ENCODE measurements at places on chromosomes 16 and 17. TPM values are rescaled to one million over a fixed set of nuclear protein-coding genes. Genes with fewer than 3 reads are reported as not detected.
A peak's percentile ranks its signal among the peaks of the same experiment; 100 is the strongest.

- DNase-seq, result no peak
Measured at GRCh38 chr17:35011671-35012216, 31.4 kb downstream of the LIG3 start.

- no peak for DNase-seq
Measured at GRCh38 chr17:40633871-40634270, 13.7 kb downstream of the SMARCE1 start.

PRAC1 gene
- polyA plus RNA-seq, result not detected

DNA sequence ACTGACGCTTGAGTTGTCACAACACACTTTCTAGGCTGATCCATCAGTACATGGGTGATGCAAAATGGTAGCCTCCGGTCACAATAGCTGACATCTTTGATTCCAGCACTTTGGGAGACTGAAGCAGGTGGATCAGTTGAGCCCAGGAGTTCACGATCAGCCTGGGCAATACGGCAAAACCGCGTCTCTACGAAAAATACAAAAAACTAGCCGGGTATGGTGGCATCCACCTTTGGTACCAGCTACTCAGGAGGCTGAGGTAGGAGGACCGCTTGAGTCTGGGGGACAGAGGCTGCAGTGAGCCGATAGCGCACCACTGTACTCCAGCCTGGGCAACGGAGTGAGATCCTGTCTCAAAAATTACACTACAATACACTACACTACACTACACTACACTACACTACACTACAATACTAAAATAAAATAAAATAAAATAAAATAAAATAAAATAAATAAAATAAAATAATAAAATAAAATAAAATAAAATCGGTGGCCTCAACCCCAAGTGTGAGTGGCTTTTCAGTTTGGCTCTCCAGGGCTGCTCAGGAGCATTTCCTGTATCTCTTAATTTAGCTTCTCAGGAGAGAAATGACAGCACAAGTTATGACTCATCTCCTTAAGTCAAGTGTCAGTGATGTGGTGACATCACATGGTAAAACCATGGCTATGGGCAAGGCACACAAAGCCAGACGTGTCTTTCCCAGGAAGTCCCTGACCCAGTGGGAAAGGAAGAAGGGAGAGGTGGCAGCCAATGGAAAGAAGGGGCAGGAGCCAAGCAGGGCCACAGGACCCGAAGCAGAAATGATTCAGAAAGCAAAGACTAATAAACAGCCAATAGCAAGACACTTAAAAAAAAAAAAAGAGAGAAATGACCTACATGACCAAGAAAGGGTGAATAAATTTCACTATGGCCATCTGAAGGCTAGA lies 75.3 kb upstream of the TBC1D3K start:
- DNase-seq, result no peak

DNA sequence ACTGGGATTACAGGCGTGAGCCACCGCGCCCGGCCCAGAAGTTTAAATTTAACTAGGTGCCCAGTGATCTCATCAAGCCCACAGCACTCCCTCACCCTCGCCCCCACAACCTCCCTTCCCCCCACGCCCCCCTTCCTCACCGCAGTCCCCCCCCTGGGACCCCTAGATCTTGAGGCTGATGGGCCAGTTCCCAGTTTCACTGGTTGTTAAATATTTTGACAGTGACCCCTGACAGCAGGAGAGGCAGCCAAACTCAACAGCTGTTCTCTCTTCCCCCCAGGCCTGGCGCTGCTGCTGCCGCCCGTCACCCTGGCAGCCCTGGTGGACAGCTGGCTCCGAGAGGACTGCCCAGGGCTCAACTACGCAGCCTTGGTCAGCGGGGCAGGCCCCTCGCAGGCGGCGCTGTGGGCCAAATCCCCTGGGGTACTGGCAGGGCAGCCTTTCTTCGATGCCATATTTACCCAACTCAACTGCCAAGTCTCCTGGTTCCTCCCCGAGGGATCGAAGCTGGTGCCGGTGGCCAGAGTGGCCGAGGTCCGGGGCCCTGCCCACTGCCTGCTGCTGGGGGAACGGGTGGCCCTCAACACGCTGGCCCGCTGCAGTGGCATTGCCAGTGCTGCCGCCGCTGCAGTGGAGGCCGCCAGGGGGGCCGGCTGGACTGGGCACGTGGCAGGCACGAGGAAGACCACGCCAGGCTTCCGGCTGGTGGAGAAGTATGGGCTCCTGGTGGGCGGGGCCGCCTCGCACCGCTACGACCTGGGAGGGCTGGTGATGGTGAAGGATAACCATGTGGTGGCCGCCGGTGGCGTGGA lies 15.6 kb downstream of the QPRT start:
- DNase-seq, result no peak

PROCA1 gene
- 6.6 TPM for polyA plus RNA-seq

DNA sequence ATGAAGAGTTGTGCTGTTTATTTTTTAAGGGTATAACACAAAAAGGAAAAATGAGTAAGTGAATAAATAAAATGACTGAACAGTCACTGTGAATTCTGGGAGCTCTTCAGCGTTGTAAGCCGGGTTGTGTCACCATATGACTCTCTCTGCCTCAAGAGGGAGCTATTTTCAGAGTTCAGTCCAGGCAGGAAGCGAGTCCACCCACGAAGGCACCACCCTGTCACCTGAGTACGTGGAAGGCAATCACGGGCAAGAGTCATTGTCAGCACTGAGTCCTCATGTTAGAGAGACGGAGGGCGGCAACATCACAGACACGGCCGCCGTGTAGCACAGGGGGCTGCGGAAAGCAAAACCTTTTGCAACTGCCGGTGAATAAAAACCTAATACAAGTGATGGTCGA lies 227.6 kb downstream of the UTP18 start:
- no peak for DNase-seq

DNA sequence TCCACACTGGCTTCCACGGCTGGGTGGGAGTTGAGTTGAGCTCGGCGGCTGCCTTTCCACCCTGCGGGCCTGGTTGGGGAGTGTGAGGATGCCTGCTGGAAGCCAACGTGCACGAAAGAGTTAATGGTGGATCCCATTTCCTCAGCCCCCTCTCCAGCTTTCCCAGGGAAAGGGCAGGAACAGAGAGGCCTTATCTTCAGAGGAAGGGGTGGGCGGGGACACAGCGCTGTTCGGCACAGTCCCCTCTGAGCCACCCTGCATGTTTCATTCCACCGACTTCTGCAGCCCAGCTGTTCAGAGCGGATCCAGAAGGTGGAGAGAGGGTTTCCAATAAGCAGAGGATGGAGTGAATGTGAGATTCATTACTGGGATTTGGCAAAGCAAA lies 295.3 kb downstream of the SEC14L1 start:
- peak; percentile 81 for DNase-seq

DNA sequence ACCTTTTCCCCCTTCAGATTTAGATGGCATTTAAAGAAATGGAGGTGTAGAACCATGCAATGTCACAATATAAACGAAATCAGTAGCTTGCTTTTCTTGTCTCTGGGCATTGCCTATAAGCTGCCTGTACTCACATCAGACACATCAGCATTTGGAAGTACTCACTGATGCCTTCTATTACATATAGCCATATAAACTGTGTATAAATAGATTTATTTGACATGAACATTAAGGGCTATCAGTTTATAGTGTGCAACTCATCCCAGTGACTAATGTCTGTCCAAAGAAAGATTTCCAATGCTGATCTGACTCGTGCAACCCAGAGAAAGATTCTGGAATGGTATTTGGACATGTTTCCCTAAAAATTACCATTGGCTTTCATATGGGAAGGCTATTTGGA lies 417.9 kb upstream of the MAF start:
- DNase-seq, result no peak

KSR1 gene
- 45.5 TPM for polyA plus RNA-seq

DNA sequence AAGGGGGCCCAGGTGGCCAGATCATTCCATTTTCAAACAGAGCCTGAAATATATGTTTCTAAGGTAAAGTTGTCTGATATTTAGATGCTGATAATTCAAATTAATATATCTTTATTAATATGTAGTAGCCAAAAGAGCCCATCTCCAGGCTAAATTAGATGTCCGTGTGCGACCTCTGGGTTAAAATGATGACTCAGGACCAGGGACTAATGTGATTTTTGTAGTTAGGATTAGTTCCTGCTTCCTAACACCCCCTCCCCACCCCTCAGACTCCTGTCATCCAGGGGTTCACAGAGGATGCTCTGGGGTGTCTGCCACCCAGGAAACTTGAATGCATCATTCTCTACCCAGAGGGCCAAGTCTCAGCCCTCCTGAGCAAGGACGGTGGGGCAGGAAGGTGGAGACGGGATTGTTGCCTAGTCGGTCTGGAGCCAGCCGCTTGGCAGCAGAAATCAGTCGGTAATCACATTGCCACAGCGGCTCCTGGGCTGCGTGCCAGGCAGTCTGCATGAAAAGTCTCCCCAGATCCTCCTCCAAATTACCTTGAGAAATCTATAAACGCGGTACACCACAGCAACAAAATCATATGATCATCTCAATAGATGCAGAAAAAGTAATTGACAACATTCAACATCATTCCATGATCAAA lies 29.8 kb downstream of the CNGB1 start:
- no peak for DNase-seq

- DNase-seq, result no peak
Measured at GRCh38 chr16:85936816-85937215, 37.9 kb downstream of the IRF8 start.

DHRS7C gene
- not detected for polyA plus RNA-seq

- no peak for DNase-seq
Measured at GRCh38 chr17:286571-286970, 66.0 kb downstream of the RPH3AL start.

DNA sequence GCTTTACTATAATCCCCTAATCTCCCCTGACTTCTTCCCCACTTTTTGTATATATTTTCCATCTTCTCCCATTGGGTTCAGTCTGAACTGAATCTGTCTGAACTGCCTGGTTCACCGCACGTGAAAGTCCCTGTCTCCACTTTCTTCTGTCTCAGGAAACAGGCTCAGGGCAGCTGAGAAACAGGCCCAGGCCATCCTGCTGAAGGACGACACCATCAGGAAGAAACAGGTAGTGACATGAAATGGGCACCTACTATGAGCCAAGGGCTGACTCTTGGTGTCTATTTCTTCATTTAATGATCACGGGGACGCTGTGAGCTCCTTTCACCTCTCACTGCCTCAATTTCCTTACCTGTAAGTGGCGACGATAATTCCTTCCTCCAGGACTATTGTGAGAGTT lies 90.5 kb upstream of the HSBP1 start:
- DNase-seq, result no peak

- no peak for DNase-seq
Measured at GRCh38 chr17:18960803-18961511, 9.0 kb downstream of the SLC5A10 start.

CDH1 gene
- 85.4 TPM for polyA plus RNA-seq

DNA sequence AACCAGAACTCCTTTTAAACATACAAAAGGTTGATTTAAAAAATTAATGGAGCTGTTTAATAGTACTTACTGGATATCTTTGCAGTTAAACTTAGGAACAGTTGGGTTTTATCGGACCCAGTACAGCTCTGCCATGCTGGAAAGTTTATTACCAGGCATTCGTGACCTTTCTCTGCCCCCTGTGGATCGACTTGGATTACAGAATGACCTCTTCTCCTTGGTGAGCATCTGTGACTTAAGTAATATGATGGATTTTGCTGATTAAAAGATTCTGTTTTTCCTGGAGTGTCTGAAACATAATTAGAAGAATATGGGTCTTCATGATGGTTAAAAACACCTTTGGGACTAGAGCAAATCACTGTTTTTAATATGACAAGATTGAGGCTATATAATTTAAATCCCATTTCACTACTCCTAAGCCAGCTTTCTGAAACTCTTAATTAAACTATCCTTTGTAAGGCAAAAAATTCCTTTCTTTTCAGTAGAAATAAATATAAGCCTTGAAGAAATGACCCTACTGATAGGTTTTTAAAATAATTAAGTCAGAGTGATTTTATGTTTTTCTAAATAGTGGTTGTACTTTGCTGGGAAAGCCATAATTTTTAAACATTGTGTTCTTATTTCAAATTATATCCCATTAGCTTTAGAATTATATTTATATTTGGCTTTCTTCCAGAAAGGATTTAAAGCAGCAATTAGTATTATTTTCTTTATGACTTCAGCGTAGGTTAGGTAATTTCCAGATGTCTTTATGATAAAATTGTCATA lies 45.7 kb upstream of the KPNB1 start:
- DNase-seq, result no peak

DNA sequence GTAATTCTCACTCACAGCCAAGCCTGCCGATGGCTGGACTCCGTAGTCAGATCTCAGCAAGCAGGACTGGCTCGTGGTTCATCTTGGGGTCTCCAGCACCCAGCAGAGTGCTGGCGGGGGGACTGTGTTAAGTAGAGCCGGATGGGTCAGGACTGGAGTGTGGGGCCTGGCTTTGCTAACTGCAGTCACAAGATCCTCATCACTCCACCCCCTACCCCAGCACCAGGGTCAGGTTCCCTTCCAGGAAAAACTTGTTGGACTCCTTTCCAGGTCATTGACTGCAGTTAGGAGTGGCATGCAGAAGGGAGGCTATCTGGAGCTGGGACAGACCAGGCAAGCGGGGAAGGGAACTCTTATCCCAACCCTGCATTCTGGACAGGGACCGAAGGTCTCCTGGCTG lies 6.0 kb downstream of the CIITA start:
- peak; percentile 73 for DNase-seq

Measured in renal cortex interstitium (tissue), 15 donors.